ENCODE measurements at places on chromosomes 4 and X. TPM values are rescaled to one million over a fixed set of nuclear protein-coding genes. Genes with fewer than 3 reads are reported as not detected.

Gene PLAC8
- 1.6 TPM for total RNA-seq

Gene SNCA
- 44.6 TPM for total RNA-seq

Gene JCHAIN
- total RNA-seq = not detected

Gene KLKB1
- total RNA-seq = not detected

Gene PPP4R3C
- not detected for total RNA-seq

Gene CENPE
- 23.6 TPM for total RNA-seq

Gene ETDB
- total RNA-seq = not detected

Gene TSPAN5
- total RNA-seq = 46.6 TPM

Gene LRP2BP
- 0.14 TPM for total RNA-seq

Gene IL1RAPL2
- total RNA-seq = 0.14 TPM

Gene GJB1
- total RNA-seq = not detected
